ENCODE measurements at places on chromosomes 5 and 9.

- no peak for DNase-seq
Measured at GRCh38 chr5:54086191-54086590, 224.2 kb downstream of the ARL15 start.

GRCh38 chr9:124686918-124687317, 84.2 kb downstream of the NR6A1 start:
- no peak for DNase-seq

DNA sequence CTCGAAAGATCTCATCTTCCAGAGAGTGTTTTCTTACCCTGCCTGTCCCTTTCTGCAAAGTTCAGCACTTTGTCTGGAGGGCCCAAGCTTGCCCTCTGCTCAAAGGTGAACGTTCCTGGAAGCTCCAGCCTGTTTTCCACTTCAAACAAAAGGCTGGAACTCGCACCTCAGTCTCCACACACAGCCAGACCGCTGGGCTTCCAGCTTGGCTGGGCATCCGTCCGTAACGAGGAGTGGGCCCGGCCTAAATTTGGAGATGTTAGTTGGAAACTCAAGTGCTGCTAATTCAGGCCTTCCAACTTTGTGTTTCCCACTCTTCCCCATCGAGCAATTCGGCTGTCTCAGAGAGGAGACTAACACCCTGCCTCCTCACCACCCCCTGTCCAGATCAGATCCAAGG, 35.1 kb downstream of the FGF18 start:
- no peak for DNase-seq

DNA sequence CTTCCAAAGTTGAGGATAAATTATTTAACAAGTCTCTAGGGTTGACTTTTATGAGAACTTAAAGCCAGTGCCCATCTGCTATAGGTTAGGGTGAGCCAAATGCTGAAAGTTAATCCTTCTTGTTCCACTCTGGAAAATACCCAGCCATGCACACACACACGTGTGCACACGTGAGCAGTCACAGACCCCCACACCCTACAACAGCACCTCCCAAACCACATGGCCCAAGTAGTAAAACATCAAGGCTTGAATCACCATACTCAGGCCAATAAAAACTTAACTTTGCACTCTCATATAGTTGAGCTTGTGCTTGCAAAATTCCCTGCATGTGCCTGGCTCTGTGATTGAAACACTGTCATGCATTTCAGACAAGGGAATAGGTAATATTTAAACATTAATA, 467.6 kb downstream of the ARHGEF28 start:
- DNase-seq: no peak

DNA sequence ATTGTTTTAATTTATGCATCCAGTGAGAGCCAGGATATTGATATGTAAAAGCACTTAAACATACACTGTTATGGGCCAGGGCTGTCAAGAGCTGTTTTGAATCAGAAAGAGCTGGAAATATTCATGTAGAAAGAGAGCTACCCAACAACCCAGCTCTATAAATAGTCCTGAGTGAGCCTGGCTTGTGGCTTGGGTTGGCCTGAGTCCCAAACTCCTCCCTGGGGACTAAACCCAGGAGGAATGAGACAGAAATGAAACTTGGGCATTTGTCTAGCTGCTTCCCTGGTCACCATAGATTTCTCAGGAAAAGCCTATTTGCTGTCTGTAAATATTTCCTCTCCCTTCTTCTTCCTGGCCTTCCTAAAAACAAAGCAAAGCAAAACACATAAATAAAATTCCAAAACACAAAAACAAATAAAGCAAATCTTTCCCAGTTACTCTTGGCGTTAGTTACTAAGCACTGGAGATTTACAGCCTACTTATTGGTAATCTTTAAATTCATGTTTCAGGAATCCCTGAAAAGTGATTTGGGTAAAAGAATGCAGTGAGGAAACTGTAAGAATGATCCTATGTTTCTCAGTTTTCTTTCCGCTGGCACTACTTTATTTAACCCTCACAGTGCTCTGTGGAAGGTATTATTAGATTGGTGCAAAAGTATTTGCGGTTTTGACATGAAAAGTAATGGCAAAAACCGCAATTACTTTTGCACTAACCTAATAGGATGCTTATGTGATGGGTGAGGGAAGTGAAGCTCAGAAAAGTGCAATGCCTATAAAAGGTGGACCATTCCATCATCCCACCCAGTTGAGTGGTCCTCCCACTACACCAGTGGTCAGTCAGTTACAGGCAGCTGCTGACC, 111.8 kb downstream of the CARTPT start:
- DNase-seq: peak; percentile 86

DNA sequence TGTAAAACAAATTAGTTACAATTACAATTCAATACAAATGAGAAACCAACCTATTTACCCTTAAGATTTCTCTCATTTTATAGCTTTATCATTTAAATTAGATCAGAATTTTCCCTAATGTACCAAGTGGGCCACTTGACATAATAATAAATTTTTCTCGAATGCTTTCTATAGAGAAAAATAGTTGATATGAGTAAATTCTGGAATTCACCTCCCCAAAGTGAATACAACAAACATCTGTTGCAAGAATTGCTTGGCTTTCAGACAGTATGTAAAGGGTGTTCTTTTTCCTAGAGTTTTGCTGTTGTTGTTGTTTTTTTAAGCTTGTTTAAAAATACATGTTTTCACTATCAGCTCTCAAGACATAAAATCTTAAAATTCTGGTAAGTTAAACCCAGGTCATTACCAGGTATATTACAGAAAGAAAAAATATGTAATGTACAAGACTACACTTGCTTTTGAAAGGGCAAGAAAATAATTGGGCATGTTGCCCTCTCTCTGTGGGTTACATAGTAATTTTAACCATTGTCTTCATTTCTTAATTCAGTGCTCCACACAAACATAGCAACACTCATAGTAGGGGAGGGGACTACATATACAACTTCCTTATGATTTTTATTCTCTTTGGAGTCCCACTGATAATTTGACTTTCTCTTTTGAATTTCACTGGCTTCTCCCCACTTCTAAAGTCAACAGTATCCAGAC, 200.6 kb downstream of the ARL15 start:
- DNase-seq: no peak

DNA sequence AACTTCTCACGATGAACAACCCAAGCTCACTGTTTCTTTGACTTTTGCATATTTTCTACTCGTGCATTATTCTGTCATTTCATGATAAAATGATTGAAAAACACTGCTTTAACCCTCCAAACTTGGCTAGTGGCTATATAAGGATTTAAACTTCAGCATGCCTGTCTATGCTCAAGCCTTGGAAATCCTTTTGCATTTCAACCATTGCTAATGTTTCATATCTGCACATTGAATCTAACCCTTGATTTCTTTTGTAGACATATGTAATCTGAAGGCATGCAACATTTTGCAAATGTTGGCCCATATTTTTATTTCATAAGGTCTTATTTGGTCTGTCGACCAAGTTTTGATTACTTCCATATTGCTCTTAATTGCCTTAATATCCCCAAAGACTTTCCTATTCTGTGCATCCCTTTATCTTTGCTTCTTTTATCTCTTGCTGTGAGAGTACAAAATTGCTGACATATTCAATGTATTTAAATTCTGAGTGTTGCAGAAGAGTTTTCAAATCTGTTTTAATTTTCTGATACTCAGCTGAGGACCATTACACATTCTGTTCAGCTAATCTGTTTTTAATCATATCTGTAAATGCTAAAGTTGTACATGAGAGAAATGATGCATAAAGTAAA, 403.7 kb upstream of the ZNF608 start:
- DNase-seq: no peak

Data from coronary artery (tissue), 2 donors.